ENCODE measurements at places on chromosomes 7 and 10. TPM values are rescaled to one million over a fixed set of nuclear protein-coding genes. Genes with fewer than 3 reads are reported as not detected.

DNA sequence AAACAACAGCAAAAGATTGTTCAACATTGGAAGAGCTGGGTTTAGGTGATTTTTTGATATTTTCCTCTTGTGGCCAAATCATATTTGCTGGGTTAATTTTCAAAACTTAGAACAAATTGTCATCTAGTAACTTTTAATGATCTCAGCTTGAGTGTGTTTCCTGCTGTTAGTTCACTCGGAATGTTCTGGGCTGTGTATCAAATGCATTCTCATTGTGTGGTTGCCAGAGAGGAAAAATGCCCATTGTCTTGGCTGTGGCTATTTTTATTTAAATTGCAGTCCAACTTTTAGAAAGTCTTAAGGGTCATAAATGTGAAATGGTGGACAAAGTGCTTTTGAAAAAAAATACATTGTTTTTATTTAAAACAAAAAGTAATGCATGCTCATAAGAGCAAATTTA lies 542.0 kb downstream of the TNS3 start:
- no peak for DNase-seq

GRCh38 chr10:88531392-88532052 lies 51.6 kb downstream of the RNLS start:
- no peak for DNase-seq

GRCh38 chr7:131190146-131190545 lies 137.5 kb upstream of the MKLN1 start:
- DNase-seq, result peak; percentile 25

CPXM2 gene
- 8.0 TPM for total RNA-seq
